ENCODE measurements at places on chromosomes 3 and 15.

- DNase-seq, result no peak
Observed at GRCh38 chr3:99711351-99711750, 73.0 kb downstream of the COL8A1 start.

GRCh38 chr3:131067983-131068382 is 41.3 kb downstream of the NEK11 start:
- DNase-seq, result no peak

- no peak for DNase-seq
Observed at GRCh38 chr15:57767481-57767880, 61.0 kb downstream of the POLR2M start.

DNA sequence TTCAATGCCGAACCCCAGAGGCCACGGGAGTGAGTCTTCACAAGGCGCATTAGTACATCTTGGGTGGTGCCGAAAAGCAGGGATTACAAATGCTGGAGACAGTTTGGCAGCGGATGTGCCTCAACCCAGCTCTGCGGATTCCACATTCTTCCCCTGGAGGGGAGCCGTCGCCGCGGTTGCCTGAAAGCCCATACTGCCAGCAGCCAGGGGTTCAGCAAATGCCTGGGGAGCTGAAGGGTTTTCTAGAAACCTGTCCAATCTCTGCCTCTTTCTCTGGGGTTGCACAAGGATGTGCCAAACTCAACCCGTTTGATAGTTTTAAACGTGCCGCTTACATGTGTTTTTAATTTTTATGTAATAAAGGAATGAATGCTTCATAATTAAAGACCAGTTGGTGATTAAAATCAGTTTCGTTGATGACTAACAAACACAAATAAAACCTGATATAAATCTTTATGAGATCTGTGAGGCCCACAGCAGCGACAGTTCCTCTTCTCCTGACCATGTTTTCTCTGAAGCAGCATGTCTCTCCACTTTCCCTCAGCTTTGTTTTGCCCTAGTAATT is 74.6 kb upstream of the LEKR1 start:
- no peak for DNase-seq

DNA sequence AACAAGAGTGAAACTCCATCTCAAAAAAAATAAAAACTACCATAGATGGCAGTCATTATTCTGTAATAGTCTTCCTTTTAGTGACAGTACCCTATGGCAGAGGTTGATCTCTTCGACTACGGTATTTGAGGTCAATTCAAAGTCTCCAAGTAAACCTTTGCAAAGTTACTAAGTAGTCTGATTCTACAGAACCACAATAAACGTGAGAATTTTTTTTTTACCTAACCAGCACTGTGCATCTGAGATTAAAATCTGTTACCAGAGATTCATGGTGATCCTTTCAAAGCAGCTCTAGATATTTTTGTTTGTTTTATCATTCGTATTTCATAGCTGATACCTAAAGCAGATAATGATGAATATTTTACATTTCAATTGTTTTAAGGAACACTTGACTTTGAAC is 86.6 kb upstream of the CHD2 start:
- no peak for DNase-seq
